ENCODE measurements at places on chromosomes 2 and 18.
A peak's percentile ranks its signal among the peaks of the same experiment; 100 is the strongest.

DNA sequence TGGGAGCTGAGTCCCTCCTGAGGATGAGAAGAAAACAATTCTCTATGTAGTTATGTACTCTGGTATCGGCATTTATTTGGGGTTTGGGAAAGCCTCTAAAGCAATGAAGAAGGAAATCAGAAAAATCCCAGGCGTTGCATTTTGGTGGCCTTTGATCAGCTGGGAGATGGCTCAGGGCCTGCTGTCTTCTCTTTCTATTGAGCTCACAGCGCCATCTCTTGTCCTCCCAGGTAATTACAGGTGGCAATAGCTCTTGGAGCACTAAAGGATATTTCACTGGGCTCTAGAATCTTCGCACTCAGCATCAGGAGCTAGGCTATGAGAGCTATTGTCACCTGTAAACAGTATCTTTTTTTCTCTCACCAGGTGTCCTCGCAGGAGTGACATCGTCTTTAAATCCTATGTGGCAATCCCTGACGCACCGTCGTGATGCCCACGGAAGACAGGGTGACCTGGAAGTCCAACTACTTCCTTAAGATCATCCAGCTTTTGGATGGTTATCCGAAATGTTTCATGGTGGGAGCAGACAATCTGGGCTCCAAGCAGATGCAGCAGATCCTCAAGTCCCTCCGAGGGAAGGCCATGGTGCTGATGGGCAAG lies 76.1 kb upstream of the PMAIP1 start:
- DNase-seq: peak; percentile 90

DNA sequence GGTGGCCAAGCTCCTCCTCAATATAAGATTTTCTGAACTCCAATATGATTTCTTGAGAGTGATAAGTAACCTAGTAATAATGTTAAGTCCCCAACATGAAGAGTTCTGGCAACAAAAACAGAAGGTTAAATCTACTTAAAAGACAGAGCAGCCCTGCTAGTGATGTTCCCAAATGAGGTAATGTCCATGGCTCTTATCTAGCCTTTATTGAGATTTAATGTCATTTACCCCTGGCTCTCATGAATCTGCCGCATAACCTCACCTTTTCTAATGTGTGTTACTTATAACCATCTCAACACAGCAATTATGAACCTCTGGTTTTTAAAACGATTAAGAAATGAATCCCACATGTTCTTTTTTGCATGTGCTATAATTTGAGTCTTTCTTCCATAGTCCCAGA lies 167.5 kb upstream of the ZFP36L2 start:
- DNase-seq: no peak

GRCh38 chr2:145753966-145754365 lies 1234.0 kb upstream of the ZEB2 start:
- no peak for DNase-seq

GRCh38 chr18:3649135-3649632 lies 199.2 kb downstream of the TGIF1 start:
- DNase-seq: no peak

- DNase-seq: peak; percentile 58
These were observed 232.8 kb downstream of the GRB14 start for GRCh38 chr2:164388511-164388910.

DNA sequence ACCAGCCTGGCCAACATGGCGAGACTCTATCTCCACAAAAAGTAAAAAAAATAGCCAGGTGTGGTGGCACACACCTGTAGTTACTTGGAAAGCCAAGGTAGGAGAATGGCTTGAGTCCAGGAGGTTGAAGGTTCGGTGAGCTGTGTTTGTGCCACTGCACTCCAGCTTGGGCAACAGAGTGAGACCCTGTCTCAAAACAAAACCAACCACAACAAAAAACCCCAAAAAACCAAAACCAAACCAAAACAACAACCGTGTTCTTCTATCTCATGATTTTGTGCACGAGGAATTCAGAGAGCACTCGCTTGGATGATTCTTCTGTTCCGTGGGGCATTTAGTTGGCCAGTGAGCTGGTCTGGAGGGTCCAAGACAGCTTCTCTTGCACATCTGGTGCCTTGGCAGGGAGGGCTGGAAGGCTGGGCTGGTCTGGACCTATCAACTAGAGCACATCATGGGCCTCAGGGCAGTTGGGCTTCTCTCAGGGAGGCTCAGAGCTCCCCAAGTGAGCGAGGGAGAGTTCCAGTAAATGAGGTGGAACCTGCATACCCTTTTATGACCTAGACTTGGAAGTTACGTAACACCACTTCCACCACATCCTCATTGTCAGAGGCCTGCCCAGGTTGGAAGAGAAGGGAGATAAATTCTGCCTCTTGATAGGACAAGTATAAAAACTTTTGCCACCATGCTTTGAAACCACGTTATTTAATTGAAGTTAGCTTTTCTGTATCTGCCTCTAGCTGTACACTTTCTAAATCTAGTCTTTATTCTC lies 25.2 kb downstream of the SIX2 start:
- DNase-seq: no peak

DNA sequence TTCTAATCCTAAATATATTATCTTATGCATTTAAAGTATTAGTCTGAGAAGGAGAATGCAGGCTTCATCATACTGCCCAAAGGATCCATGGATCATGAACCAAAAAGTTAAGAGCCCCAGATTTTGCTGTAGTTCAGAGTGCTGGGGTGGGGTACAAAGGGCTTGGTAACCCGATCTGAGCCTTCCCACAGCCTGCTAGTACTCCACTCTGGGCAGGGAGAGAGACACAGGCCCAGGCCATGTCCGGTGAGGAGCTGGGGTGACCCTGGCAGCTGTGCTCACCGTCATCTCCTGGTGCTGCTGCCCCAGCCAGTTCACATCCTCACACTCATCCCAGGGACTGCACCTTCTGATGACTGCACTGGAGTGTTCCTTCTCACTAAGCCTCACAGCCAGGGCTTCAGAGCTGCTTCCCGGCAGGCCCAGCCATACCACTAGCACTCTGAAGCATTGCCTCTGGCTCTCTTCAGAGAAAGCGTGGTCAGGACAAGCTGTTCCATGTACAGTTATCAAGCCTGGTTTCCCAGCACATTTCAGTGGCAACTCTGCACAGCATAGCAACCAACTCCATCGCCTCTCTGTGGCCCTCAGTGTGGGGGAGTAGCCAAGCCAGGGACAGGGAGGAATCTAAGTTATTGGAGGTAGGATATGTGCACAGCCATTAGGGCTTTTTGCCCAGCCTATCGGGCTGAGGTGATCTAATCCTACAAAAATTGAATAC lies 189.0 kb upstream of the CTAGE1 start:
- peak; percentile 52 for DNase-seq

DNA sequence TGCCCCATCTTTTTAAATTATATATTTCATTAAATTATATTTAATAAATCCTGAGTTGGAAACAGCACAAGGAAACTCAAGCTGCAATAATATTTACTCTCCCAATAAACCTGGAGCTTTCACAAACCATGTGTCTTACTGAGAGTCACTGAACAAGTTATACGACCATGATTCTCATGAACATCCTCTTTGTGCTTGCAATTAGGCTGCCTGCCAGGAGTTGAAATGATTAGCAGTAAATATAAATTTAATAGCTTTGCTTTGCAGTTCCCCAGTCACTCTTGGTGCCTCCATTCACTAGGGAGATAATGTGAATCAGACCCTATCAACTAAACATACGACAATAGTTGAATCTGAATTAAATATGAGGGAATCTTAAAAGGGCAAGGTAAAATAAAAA lies 905.1 kb downstream of the NRXN1 start:
- DNase-seq: peak; percentile 6

DNA sequence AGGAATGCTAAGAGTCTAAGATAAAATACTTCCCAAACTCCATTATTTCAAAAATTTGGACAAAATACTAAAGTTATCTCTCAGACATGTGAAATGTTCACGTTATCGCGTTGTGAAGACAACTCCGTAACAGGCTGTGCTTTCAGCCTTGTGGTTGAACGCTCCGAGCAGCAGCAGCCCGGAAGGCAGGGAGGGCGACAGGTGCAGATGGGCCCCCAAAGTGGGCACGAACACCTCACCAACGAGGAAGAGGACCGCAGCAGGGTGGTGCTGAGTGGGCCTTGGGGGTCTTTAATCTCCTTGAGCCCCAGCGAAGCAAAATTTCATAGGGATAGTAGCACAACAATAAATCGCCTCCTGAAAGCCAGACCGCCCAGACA lies 1.0 kb upstream of the FAM110C start:
- no peak for DNase-seq

- DNase-seq: no peak
These were observed 159.3 kb upstream of the STK17B start for GRCh38 chr2:196330645-196331044.

- DNase-seq: no peak
These were observed 73.9 kb downstream of the MYCN start for GRCh38 chr2:16014041-16014787.

DNA sequence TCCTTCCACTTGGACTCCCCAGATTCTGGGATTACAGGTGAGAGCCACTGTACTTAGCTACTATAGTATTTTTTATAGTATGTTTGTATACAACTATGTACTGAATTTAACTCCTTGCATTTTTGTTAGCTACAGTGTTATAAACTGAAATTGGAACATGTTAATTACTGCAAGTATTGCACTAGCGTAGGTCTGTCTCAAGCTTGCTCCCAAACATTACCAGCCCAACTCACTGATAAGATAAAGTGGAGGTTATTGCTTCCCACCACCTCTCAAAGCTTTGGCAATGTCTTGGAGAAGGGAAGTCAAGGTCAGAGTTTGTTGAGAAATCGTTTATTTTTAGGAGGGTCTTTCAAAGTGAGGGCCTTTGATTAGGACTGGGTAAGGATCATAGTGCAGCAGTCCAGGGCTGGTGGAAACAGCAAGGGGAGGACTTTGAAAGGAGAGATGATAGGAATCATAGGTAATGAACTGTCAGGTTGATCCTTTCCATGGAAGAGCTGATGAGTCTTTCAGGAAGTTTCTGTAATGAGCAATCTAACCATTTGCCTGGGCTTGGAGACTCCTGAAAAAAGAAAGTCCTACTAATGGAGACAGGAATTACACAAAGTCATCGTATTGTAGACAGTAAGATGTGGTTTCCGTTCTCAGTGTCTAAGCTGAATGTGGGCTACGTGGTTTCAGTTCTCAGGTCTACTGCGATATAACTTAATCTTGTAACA lies 257.1 kb downstream of the MYO3B start:
- no peak for DNase-seq

GRCh38 chr2:239157771-239158170 lies 243.0 kb downstream of the HDAC4 start:
- DNase-seq: peak; percentile 48

GRCh38 chr2:119259296-119259860 lies 35.7 kb downstream of the STEAP3 start:
- DNase-seq: no peak

GRCh38 chr2:149849591-149849990 lies 262.0 kb upstream of the MMADHC start:
- no peak for DNase-seq

- DNase-seq: peak; percentile 52
These were observed 134.7 kb downstream of the TPGS2 start for GRCh38 chr18:36693931-36694620.

GRCh38 chr2:160322320-160322719 lies 122.2 kb upstream of the ITGB6 start:
- no peak for DNase-seq

DNA sequence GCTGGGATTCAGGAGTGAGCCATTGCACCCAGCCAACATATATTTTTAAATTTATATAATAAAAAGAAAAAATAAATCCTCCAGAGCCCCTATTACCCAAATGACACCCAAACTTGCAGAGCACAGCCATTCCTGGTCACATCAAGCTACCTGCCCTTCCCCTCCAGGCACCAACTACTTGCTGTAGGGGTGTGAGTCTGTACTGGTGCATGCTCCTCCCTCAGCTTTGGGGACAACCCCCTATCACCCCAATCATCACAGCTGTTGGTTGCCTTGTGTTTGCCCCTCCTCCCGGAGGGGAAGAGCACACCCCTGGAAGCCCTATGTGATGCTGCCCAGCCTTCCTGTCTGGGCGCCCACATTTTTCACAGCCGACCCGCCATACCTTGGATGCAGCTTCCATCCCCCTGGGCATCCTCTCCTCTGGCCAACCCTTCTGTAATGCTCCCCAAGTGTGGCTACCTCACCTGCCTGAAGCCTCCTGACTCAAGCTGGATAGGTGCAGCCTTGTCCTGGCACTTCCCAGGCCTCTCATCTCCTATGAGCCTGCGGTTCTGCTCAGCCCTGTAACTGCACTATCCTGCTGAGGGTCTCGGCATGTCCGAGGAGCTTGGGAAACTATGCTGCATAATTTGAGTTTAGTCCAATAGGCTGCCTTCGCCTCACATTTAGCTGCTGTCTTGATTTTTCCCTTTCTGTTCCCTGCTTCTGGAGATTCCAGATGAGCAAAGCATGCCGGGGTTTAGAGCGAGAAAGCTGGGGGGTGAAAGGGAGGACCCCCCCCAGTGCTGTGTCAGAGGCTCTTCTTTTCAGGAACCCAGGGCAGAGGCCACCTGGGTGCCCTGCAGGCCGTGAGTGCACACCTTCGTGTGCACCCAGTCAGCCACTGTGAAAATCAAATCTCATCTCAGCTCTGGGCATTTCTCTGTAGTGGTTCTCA lies 27.2 kb downstream of the CHST10 start:
- DNase-seq: no peak

DNA sequence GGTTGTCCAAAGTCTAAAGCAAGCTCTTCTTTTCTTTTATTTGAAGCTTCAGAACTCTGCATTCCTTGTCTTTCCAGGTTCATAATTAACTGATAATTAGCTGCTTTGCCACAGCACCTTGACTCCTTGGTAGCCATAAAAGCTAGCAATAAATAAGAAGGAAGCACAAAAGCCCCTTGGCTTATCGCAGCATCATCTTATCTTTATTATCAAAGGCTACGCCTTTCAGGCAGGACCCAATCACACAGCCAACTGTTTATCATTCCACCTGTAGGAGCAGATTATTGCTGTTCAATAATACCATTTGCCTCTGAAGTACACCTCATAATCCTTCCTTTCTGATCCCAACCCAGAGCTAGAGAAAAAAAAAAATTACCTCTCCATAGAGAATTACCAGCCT lies 489.2 kb downstream of the SATB2 start:
- DNase-seq: peak; percentile 29

GRCh38 chr2:120593921-120594686 lies 141.6 kb upstream of the GLI2 start:
- DNase-seq: no peak

GRCh38 chr2:126370201-126370600 lies 285.8 kb upstream of the GYPC start:
- DNase-seq: no peak

GRCh38 chr18:46055838-46056230 lies 16.2 kb downstream of the PSTPIP2 start:
- DNase-seq: no peak

DNA sequence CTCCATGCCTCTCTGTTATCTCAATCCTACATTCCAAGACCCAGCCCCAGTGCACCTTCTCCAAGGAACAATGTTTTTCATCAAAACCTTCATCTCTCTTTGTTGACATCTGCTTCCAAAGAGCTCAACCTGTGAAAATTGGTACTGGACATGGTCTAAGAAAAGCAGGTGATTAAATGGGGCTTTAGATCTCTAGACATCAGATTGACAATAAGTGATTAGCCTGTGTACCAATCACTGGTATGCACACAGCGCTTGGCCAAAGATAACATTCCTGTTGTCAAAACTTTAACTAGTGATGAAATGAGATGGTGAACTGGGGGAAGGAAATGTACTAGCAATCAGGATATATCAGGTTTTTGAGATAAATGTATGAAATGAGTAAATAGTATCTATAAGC lies 183.3 kb downstream of the TDRD15 start:
- DNase-seq: no peak
